ENCODE measurements at places on chromosomes 6 and 20.

DNA sequence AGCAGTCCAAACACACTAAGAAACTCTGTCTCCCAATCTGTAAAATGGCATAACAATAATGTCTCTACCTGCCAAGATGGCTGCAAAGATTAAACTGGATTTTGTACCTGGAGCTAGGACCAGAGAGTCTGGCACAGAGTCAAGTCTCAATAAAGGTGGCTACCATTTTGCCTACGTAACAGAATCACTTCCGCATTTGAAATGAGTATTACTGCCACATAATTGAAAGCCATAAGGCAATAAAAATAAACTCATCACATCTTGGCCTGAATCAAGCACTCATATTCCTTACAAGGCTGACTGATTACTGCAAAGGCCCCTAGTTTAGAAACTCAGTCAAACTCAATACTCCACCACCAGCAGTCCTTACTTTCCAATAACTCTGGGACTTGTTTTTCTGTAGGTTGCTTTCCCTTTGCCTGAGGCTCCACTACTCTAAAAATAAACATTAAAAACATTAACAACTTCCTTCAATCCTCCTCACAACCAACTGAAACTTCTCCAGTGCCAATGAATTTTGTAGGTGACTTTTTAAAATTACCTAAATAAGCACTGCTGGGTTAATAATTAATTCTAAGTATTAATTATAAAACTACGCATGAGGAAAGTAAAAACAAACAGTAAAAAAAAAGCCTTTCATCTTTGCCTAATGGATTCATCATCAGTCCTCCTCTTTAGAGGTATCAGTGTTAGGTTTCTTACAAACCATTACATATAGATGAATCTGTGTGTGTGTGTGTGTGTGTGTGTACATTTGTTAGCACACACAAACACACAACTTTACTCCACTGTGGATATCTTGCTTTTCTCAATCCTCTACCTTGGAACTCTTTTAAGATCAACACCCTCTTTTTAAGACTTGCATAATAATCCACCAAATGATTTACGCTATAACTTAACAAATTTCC lies 3.7 kb downstream of the KIF16B start:
- no peak for DNase-seq

GRCh38 chr6:116064666-116065065 lies 4.0 kb upstream of the FRK start:
- DNase-seq = no peak

GRCh38 chr20:631101-631500 lies 21.0 kb upstream of the TCF15 start:
- DNase-seq = no peak

- no peak for DNase-seq
Observed at GRCh38 chr6:152057832-152058498, 250.5 kb downstream of the ESR1 start.

GRCh38 chr6:89356642-89357170 lies 4.2 kb upstream of the UBE2J1 start:
- no peak for DNase-seq

DNA sequence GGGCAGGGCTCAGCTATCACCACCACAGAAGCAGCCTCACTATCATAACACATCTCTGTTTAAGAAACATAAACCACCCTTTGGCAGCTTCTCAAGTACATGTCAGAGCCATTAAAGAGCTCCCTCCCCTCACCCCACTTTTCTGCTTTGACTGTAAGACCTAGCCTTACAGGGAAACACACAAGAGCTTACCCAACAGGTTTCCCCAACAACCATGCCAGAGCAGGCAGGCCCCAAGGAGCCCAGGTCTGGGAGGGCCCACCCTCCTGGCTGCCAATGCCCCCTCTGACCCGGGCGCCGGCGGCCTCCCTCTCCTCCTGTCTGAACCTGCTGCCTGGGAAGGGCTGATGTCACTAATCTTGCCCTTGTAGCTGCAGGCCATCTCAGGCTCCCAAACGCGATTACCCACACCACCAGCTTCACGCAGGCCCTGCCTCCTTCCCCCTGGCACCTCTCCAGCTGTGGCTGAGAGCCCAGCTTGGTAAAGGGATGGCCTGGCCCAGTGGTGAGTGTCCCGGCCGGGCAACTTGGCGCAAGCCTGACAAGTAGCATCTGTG lies 402.0 kb downstream of the MAFB start:
- peak; percentile 38 for DNase-seq
